ENCODE measurements at places on chromosomes 1 and 21. TPM values are rescaled to one million over a fixed set of nuclear protein-coding genes. Genes with fewer than 3 reads are reported as not detected.
A peak's percentile ranks its signal among the peaks of the same experiment; 100 is the strongest.

- H3K27me3 ChIP-seq, result no peaks in the 10 kb centered on the region
- DNase-seq, result no peak
- H3K4me1 ChIP-seq, result peaks cover 27% of the 10 kb centered on the region
These were observed 59.5 kb downstream of the SLC45A1 start for GRCh38 chr1:8377271-8377981.

The RASSF5 gene
- total RNA-seq, result 0.59 TPM

DNA sequence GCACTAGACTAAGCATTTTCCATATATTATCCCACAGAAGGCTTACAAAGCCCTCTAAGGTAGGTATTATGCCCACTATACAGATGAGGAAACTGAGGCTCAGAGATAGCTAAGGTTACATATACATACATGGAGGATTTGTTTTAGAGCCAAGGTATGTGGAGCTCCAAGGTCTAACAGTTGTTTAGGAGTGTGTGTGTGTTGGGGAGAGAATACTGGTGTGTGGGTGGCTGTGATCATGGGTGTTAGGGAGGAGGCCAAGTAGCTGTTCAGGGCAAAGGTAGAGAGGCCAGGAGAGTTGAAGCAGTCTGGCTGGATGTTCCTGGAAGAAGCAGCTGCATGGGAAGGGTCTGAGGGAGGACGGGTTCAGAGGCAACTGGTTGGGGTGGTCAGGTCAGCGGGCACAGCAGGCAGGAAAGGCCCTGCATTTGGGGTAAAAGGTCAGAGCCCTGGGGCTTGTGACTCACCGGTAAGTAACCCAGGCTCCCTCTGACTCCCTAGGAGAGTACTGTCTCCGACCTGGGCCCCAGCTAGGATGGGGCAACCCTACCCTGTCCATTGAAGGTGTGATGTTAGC is 5.1 kb upstream of the LDLRAP1 start:
- peak; percentile 52 for DNase-seq
- H3K36me3 ChIP-seq, result no peaks in the 10 kb centered on the region
- H3K27ac ChIP-seq, result no peak overlapping the region
- H3K4me1 ChIP-seq, result no peaks in the 10 kb centered on the region

DNA sequence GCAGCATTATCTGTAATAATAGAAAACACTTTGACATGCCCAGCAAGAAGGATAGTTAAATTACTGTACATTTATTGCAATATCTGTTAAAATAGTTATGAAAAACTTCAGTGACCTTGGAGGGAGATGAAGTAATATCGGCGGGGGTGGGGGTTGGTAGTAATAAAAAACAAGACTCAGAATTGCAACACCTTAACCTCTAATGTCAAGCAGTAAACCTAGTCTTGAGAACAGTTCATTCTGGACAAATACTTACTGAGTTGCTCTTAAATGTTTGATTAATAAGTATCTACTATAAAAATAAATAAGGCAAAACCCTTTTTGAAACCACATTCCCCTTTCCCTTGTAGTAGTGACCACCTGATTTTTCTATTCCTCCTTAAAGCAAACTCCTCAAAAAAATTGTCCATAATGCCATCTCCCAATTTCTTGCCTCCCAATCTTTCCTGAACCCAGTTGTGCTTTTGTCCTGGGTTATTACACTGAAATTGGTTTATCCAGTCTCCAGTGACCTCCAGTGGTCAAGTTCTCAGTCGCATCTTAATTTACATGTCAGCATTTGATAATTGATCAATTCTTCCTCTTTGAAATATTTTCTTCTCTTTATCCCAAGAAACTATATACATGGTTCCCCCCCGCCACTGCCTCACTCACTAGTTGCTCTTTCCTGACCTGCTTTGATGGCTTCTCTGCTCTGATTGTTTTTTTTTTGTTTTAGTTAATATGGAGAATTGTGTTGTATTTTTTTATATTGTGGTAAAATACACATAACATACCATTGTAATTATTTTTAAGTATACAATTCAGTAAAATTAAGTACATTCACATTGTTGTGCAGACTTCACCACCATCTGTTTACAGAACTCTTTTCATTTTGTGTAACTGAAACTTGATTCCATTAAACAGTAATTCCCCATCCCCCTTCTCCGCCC is 36.8 kb downstream of the RAP1A start:
- peak; percentile 69 for DNase-seq
- no peak overlapping the region for H3K27ac ChIP-seq
- no peak overlapping the region for H3K4me3 ChIP-seq
- no peaks in the 10 kb centered on the region for H3K27me3 ChIP-seq
- H3K36me3 ChIP-seq, result no peaks in the 10 kb centered on the region
- peaks cover 10% of the 10 kb centered on the region for H3K4me1 ChIP-seq

The LRRC8B gene
- 1.4 TPM for total RNA-seq

The KRTAP10-4 gene
- not detected for total RNA-seq

The DYNLT5 gene
- 1.4 TPM for total RNA-seq

- H3K36me3 ChIP-seq, result no peaks in the 10 kb centered on the region
- DNase-seq, result peak; percentile 60
- H3K4me1 ChIP-seq, result no peaks in the 10 kb centered on the region
- H3K27me3 ChIP-seq, result no peaks in the 10 kb centered on the region
- H3K4me3 ChIP-seq, result no peak overlapping the region
- no peak overlapping the region for H3K27ac ChIP-seq
These were observed 311.0 kb upstream of the PROX1 start for GRCh38 chr1:213676736-213677135.

The ITGB2 gene
- total RNA-seq, result 15.2 TPM

The C1orf185 gene
- not detected for total RNA-seq

The HSD17B7 gene
- total RNA-seq, result 25.6 TPM

DNA sequence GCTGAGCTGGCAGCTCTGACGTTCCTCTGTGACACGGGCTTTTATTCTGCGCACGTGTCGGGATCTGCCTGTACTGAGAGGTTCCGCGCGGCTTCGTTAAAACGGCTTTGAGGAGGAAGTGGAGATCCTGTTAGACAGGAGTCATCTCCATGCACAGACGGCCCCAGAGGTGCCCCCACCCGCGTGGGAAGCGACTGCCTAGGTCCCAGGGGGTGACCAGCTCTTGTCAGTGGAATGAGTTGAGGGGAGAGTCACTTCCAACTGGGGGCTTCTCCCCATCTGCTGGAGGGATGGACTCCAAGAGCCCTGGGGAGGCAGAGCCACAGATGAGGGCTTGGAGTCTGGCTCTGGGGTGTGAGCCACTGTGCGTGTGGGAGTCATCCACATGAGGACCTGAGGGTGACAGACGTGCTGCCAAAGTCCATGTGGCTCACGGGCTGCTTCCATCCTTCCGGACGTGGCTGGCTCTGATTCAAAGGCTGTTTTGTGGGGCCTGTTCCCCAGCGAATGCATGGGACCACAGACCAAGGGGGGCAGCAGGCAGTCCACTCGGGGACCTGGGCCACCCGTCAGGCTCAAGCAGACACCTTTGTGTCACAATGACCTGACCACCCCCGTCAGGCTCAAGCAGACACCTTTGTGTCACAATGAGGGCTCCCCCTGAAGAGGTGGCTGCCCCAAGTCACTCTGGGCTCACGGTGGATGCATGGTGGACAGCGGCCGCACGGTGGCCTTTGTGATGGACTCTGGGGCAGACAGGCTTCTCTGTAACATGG is 26.8 kb downstream of the PTTG1IP start:
- peaks cover 26% of the 10 kb centered on the region for H3K36me3 ChIP-seq
- H3K27ac ChIP-seq, result peak overlapping the region; percentile 68
- peaks cover 18% of the 10 kb centered on the region for H3K4me1 ChIP-seq
- H3K4me3 ChIP-seq, result peak overlapping the region; percentile 69

The CFAP74 gene
- not detected for total RNA-seq

The TOR1AIP1 gene
- 83.1 TPM for total RNA-seq

DNA sequence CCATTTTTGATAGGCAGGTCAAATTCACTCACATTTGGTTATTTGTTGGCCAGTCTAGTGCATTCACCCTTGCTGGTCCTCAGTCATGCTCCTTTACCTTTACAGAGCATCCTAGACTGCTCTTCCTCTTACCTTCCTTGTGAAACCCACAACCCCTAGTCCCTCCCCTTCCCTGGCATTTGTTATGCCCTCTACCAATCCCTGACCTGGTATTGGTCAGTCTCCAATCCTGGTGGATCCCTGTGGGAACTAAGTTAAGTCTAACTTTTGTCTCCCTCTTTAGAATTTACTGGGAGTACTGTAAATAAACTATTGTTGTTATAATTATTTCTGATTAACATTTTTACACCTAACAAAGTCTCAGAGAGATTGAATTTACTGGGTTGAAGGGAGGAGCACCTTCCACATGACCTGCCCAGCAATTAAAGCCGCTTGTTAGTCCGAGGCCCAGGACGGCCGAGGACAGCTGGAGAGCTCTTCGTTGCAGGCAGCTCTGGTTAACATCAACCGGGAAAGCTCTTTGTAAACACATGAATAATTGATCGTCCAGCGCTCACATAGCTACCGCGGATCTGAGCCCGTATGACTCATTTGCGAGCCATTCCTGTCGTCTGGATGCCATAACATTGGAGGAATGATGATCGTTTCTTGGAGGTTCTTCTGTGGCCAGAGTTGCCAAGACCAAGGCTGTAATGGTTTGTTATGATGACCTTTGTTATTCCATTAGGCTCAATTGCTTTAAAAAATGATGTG is 31.9 kb downstream of the MTARC1 start:
- peak; percentile 90 for DNase-seq
- H3K27ac ChIP-seq, result peak overlapping the region; percentile 32
- H3K4me1 ChIP-seq, result peaks cover 22% of the 10 kb centered on the region
- H3K27me3 ChIP-seq, result no peaks in the 10 kb centered on the region
- no peak overlapping the region for H3K4me3 ChIP-seq

The SPRR4 gene
- total RNA-seq, result not detected

The ERVH48-1 gene
- not detected for total RNA-seq

- peaks cover 6% of the 10 kb centered on the region for H3K4me1 ChIP-seq
- no peaks in the 10 kb centered on the region for H3K36me3 ChIP-seq
These were observed 5.0 kb downstream of the PFKL start for GRCh38 chr21:44304877-44305293.

The CFAP45 gene
- total RNA-seq, result 0.29 TPM

DNA sequence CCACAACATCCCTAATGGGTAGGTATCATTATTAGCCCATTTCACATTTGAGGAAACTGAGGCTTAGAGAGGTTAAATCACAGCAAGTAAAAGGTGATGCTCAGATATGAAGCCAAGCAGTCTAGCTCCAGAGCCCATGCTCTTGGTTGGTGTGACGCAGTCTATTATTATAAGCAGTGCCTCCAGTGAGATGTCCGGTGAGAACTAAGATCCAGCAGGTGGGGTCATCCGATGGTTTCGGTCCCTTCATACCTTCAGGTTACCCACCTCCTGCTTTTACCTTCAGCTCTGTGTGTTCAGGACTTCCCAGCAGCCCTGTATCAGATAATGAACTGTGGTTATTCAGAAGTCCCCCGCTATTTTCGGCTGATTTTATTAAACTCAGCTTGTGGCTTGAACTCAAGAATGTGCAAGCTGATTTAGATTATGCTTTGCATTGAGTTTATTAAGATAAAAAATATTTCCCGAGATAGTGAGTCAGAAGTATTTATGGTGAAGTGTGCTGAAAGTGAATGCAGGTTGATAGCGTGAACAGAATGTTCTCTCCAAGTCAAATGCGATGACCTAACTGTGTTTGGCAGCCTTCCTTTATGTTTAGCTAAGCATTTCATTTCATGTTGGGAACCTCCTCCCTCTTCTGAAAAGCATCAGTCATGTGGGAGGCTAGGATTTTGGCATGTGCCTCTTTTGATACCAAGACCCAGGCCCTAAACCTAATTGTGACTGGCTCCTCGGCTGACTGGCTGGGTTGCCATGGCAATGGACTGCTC is 160.9 kb upstream of the UBE2U start:
- H3K27me3 ChIP-seq, result no peaks in the 10 kb centered on the region
- peaks cover 65% of the 10 kb centered on the region for H3K4me1 ChIP-seq

The NLRP3 gene
- 0.36 TPM for total RNA-seq

GRCh38 chr1:171715813-171716251 is 26.0 kb downstream of the VAMP4 start:
- H3K27ac ChIP-seq, result no peak overlapping the region
- no peak overlapping the region for H3K4me3 ChIP-seq
- peaks cover 3% of the 10 kb centered on the region for H3K36me3 ChIP-seq
- H3K27me3 ChIP-seq, result no peaks in the 10 kb centered on the region

DNA sequence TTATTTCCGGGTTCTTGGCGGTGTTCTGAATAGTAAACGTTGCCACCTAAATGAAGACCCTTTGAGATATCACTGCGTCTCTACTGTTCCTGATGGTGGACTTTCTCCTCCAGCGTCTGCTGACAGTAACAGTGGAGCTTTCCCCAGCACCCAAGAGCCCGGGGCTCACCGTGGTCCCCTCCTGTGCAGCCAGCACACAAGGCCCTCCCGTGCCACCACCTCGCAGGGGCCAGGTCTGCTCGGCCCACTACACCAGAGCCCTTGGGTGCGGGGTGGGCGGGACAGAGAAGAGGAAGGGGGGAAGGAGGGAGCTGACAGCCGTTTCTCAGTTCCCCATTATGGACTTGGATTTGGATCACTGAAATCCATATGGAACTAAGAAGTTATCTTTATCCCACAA is 61.2 kb upstream of the TRAPPC10 start:
- H3K27ac ChIP-seq, result no peak overlapping the region
- no peaks in the 10 kb centered on the region for H3K27me3 ChIP-seq
- H3K4me1 ChIP-seq, result no peaks in the 10 kb centered on the region
- no peak overlapping the region for H3K4me3 ChIP-seq

DNA sequence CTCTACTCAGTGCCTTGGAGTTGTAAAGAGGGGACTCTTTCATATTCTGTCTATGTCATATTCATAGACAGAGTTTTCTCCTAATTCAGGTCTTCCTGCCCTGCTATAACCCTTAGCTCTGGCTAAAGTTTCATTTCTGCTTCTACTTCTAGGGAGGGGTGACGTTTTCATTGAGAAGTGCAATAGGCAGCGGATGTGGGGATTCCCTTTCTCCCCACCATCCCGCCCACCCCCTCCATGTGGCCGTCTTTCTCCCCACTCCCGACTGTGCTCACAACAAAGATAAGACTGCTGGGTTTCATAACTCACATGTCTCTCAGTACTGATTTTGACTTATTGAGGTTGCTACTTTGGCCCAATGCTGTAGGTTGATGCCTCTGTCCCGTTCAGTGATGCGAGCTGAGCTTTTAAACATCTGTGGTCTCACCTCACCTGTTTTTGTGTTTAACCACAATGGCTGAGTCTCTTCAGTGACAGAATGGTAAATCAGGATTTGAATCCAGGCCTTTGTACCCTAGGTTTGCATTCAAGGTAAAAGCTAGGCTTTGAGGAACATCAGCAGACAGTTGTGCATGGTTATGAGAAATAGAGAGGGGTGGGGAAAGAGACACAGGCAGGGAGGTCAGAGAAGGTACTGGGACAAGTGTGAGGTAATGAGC is 7.8 kb upstream of the KIF14 start:
- H3K27ac ChIP-seq, result no peak overlapping the region
- H3K4me3 ChIP-seq, result no peak overlapping the region
- no peaks in the 10 kb centered on the region for H3K4me1 ChIP-seq
- H3K27me3 ChIP-seq, result no peaks in the 10 kb centered on the region
- H3K36me3 ChIP-seq, result no peaks in the 10 kb centered on the region

DNA sequence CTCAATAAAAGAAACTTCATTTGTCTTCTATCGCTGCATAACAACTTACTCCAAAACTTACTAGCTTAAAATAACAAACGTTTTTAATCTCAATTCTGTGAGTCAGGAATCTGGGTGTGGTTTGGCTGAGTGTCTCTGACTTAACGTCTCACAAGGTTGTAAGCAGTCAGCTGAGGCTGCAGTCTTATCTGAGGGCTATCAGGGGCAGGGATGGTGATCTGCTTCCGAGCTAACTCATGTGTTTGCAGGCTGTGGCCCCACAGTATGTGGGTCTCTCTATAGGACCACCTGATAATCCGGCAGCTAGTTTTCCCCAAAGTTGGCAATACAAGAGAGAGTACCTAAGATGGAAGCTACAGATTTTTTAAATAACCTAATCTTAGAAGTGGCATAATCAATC is 234.2 kb upstream of the FGGY start:
- peak; percentile 49 for DNase-seq
- no peak overlapping the region for H3K4me3 ChIP-seq
- no peaks in the 10 kb centered on the region for H3K36me3 ChIP-seq

All from osteoblast (primary cell).